ENCODE measurements at places on chromosomes 12 and 14.

DNA sequence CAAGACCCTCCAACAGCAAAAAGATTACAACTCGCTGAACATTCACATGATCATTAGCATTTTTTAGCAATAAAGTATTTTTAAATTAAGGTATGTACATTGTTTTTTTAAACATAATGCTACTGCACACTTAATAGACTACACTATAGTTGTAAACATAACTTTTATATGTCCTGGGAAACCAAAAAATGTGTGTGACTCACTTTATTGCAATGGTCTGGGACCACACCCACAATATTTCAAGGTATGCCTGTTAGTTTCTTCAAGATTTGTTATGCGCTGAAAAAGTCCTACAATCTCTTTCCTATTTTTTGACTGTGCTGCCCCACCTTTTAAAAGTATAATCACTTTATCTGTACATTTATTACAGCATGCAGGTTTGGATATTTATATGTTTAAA lies 30.4 kb upstream of the PCNX4 start:
- DNase-seq, result no peak

GRCh38 chr12:54082397-54082892 lies 28.8 kb downstream of the HOXC4 start:
- no peak for DNase-seq

DNA sequence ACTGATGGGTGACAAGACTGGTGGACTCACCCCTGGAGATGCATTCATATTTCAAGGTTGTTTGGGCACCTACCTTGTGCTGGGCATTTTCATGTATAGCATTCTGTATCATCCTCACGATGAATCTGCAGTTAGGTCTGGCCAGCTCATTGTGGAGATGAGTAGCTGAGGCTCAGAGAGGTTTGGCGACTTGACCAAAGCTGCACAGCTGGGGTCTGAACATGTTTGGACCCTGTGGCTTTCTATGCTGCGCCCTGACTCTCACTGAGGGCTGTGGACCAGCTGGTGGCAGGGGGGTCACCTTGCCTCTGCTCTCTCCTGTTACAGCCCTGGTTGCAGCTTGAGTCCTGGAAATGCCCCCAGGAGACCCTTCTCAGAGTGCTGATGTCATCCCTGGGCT lies 24.9 kb upstream of the CCDC63 start:
- no peak for DNase-seq

DNA sequence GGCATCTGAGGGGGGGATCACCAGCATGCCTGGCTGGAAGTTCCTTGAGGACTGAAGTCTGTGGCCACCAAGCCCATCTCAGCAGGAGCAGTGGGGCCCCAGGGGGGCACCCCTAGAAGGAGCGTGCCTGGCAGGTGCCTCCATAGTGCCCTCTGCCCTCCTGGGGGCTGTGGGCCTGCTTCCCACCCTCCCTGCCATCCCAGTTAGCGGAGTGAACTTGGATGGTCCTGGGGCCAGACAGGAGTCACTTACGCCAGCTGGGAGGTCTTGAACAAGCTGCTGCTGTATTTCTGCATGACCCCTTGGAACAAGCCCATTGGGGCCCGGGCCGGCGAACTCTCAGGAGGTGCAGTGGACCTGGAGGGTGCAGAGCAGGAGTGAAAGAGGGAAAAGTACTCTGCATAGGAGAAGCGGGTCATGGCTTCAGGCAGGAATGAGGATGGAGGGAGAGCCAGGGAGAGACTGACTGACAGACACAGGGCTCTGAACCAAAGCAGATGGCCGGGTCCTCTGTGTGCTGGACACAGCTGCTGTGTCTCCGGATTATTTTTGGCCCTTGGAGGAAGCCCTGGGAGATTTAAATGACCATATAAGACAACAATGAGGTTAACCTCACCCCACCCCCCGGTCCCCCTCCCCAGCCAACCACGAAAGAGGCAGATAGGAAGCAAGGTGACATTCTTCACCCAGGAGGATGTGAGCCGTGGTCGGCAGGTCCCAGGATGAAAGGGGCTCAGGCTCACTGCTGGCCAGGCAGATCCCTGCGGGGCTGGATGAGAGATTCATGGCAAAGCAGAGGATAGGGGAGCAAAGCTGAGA lies 19.6 kb downstream of the ASB2 start:
- DNase-seq, result no peak

DNA sequence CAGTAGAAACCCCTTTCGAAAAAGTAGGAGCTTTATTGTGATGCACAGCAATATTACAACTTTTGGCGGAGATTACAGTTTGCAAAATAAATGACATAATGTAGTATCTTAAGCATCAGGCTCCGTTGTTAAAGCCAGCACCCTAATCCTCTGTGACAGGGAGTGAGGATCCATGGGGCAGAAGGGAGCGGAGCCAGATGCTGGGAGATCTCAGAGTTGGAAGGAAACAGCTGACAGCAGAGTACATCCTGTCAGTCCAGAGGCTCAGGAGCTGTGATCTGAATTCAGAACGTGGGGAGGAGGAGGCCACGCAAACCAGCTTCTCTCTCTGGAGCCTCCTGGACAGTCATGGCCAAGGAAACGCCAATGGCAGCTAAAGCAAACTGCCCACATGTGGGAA lies 55.7 kb downstream of the TMTC1 start:
- no peak for DNase-seq

Data from nucleus accumbens (tissue), 56 donors.